ENCODE measurements at places on chromosomes 1 and 21.

GRCh38 chr21:32348604-32349332 is 44.0 kb downstream of the URB1 start:
- no peak for DNase-seq

DNA sequence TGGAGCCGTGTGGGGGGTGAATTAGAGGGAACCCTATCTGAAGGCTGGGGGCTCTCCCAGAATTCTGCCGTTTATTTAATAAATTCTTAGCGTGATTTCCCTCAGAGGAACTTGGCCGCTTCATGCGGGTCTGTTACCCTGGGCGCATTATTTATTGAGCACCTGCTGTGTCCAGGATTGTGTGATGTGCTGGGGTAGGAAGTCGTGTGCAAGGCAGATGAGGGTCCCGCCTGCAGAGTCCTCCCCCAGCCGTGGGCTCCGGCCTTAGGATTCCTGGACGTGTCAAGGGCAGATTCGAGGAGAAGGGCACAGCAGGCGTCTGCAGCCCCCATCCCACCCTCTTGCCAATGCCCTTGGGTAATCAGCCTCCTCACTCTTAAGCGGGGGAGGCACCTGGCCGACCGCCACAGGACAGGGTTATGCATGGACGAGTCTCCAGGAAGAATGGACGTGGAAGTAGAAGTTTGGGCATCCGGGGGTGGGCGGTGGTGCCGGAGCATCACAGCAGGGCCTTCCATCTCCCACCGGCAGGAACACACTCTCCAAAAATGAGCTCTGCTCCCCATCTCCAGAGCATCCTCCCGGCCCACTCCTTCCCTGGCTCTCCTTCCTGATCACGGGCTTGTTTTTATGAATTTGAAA is 233.3 kb upstream of the C1orf174 start:
- DNase-seq, result no peak

GRCh38 chr1:9251501-9251900 is 16.9 kb downstream of the H6PD start:
- DNase-seq, result no peak

DNA sequence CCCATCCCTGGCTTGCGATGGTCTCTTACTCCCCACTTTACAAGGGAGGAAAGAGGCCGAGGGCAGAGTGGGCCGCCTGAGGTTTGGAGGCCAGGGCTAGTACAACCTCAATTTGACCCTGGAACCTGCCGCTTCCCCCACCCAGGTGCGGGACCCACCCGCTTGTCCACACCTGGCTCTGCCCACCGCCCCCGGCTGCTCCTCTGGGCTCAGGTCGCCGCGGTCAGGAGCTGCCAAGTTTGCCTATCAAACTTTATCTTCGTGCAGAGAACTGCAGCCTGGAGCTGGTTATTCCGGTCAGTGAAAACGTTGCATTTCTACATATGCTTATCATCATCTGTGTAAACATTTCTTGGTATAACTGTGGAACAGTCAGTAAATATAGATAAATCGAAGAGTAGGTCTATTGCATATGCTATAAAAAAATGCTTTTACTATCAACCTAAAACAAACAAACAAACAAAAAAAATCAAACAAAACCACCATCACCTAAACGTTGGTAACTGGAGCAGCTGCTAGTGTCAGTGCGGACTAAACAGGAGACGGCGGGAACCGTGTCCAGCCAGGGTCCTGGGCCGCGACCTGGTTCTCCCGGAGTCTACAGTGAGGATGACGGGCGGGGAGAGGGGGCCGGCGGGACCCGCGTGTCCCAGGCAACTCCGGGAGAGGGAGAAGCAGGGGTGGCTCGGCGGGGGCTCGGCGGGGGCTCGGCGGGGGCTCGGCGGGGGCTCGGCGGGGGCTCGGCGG is 906 bp upstream of the ADARB1 start:
- no peak for DNase-seq

DNA sequence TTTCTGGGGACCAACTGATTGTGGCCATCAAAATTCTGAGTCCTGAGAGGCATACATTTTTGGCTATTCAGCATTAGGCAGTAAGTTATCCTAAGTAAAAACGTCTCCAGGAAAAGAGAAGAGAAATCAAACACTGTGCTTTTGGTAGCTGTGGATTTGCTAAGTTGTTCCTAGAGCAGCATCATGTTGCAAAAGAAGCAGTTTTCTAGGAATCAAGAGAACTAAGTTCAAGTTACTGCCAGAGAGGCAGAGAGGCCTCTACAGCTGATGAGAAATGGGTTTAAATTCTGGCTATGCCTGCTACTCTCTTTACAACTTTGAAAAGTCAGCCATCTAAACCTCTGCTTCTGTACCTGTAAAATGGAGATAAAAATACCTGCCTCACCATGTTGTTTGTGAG is 22.8 kb downstream of the RD3 start:
- DNase-seq, result no peak

- DNase-seq, result no peak
These were observed 1.5 kb upstream of the ARHGEF10L start for GRCh38 chr1:17538010-17538409.

DNA sequence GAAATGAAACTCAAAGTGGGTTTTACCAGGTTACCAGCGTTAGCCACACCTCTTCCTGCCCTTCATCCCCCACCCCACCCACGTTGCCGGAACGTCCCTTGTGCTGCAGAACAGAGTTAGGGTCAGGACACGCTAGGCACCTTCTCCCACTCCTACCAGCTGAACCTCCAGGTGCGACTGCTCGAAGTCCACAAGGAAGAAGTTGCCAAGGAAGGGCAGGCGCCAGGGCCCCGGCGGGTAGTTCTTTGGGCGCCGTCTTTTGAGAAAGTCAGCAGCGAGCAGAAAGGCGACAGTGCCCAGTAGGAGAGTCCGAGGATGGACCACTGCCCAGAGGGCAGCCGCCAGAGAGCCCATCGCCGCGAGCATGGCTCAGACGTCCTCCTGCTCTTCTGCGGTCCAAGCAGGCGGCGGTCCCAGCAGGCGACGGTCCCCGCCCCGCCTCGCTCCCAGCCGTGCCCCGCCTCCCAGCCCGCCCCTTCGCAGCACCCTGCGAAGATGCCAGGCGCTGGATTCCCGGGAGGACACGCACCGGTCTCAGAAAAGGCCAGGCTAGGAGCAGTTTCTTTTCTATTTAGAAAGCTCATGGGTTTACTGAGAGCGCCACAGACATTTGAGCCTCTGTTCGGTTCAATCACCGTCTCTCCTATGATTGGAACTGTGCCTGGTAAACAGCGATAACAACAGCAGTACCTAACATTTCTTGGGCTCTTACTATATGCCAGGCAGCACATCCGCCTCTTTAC is at the start of gene CYP2J2:
Gene CYP2J2, minus strand, starts transcription at position 393 of the 743 bp plus-strand sequence. Its CDS starts 27 bp downstream, at position 366.
- DNase-seq, result no peak

DNA sequence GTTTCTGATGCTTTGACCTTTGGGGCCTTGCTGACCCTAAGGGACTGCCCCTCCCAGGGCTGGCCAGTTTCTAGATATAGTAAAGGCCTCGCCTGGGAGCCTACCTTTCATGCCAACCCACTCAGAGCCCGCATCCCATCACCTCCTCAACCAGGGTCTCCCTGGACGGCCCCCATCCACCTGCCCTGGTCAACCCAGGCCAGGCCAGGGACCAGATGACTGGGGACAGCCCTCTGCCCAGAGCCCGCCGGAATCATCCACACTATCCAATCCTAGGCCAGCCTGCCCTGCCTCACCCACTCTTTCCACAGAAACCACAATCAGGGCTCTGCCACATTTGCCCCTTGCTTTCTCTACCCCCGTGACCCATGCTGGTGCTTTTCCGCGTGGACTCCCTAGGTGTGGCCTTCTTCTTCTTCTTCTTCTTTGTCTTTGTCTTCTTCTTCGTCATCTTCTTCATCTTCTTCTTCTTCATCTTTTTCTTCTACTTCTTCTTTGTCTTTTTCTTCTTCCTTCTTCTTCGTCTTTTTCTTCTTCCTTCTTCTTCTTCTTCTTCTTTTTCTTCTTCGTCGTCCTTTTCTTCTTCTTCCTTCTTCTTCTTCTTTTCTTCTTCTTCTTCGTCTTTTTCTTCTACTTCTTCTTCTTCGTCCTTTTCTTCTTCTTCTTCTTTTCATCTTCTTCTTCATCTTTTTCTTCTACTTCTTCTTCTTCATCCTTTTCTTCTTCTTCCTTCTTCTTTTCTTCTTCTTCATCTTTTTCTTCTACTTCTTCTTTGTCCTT is 11.5 kb upstream of the H6PD start:
- no peak for DNase-seq
